ENCODE measurements at places on chromosomes 5 and 9.

DNA sequence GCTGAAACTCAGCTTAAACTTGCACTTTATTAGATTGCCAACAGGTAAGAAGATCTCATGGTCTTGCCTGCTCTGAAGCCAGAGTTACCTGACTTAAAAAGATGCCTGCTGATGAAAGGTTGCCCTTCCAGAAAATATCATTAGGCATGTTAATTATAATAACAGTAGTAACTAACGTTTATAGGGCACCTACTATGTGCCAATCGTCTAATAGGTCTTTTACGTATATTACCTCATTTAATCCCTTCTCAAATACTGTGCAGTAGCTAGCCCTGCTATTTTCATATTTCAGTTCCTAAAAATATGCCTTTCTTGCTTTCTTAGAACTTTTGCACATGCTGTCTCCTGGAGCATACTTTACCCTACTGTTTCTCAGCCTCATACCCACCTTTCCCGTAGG lies 40.1 kb downstream of the TGFBR1 start:
- DNase-seq: no peak

- no peak for DNase-seq
Measured at GRCh38 chr9:86424251-86424891, 70.2 kb upstream of the TUT7 start.

- no peak for DNase-seq
Measured at GRCh38 chr9:134957945-134958227, 40.2 kb upstream of the FCN1 start.

DNA sequence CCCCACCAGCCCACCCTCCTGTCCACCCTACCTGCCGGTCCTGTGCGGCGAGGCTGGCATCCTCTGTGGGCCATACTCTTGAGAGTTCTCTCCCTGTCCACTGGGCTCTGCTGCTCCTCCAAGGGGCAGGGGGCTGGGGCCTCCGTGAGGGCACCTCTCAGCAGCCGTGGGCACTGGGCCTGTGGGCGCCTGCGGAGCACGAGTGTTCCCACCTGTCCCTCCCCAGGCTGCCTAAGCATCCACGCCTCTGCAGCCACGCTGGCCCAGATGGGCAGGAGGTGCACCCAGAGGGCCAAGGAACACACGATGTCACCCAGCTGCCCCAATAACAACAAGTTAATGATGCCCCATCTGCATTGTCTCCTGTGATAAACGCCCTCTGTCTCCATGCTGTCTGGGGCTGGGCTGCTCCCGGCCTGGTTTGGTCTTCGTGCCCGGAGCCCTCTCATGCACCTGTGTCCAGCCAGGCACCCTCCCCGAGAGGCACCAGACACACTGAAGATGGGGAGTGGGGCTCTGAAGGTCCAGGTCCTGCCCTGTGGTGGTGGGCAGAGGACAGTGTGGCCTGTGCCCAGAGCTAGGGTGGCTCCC lies 114.5 kb downstream of the RXRA start:
- no peak for DNase-seq

DNA sequence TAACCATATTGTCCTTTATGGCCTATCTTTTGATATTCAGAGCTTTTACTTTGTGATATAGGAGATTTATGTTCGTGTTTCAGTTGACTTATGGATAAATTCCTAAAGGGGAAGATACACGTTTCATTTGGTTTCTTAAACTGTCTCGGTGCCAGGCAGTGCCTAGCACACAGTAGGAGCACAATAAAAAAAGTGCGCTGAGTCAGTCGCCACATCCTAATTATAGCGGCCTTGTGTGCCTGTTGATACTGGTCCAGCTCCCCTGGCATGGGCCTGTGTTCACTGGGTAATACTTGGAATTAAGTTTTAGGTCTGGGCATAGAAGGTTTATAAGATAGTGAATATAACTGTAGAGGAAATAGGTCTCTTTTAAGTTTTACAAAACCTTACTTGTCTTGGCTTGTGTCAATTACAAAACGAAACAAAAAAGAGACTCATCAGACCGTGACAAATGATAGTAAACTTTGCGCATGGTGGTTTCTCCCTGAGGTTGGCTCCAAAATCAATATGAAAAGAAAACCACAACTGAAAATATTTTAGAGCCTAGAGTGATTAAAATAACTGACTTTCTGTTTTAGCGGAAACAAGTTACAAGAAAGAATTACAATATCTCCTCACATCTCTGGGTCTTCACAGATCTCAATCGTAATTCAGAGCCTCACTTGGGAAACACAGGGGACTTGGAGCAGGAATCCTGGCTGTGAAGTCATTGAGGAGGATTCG lies 84.8 kb downstream of the MVB12B start:
- DNase-seq: peak; percentile 50
